ENCODE measurements at places on chromosomes 5 and 9. TPM values are rescaled to one million over a fixed set of nuclear protein-coding genes. Genes with fewer than 3 reads are reported as not detected.

The CNTLN gene
- total RNA-seq = 3.5 TPM

The ARHGEF37 gene
- 13.4 TPM for total RNA-seq

The PROB1 gene
- 4.3 TPM for total RNA-seq

- peak overlapping the region; percentile 3 for H3K27ac ChIP-seq
- no peak overlapping the region for H3K4me3 ChIP-seq
- H3K4me1 ChIP-seq = peaks cover 56% of the 10 kb centered on the region
- no peak for DNase-seq
These were observed 79.1 kb downstream of the LHFPL2 start for GRCh38 chr5:78569441-78569840.

DNA sequence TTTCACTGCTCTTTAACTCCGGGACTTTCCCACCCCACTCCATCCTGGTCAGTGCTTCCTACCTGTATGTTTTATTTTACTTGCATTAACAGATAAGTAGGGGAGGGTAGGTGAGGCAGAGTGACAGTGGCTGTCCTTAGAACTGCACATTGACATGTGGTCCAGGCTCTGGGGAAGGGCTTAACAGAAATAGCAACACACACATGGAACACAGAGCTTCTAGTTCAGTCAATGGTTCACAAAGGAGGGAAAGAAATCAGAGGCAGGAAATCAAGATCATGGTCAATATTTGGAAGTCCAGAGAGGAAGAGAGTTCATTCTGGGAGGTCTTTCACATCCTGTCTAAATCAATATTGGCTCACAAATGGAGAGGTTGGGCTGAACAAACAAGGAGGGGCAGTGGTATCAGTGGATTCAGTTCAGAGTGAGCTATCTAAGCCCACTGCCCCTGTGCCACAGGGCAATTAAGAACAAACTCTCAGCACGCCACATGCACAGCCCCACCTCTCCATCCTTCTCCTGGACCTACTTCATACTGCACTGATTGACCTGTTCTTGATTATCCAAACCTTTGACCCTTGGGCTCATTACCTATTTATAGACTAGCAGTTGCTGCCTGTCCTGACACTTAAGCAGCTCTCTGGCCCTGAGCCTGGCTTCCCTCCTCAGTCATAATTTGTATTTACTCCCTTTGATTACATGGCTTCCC is 6.2 kb upstream of the VPS13A start:
- H3K4me1 ChIP-seq = no peaks in the 10 kb centered on the region
- no peaks in the 10 kb centered on the region for H3K36me3 ChIP-seq
- no peak overlapping the region for H3K4me3 ChIP-seq
- H3K27ac ChIP-seq = no peak overlapping the region
- no peak for DNase-seq
- no peaks in the 10 kb centered on the region for H3K27me3 ChIP-seq

- no peak for DNase-seq
- H3K27me3 ChIP-seq = no peaks in the 10 kb centered on the region
- H3K4me1 ChIP-seq = no peaks in the 10 kb centered on the region
- no peak overlapping the region for H3K27ac ChIP-seq
These were observed 264.3 kb upstream of the KCNN2 start for GRCh38 chr5:114097570-114097969.

GRCh38 chr9:84667571-84668195 is 1.8 kb upstream of the NTRK2 start:
- H3K4me3 ChIP-seq = peak overlapping the region; percentile 77
- H3K27ac ChIP-seq = no peak overlapping the region
- no peaks in the 10 kb centered on the region for H3K27me3 ChIP-seq
- H3K36me3 ChIP-seq = no peaks in the 10 kb centered on the region

DNA sequence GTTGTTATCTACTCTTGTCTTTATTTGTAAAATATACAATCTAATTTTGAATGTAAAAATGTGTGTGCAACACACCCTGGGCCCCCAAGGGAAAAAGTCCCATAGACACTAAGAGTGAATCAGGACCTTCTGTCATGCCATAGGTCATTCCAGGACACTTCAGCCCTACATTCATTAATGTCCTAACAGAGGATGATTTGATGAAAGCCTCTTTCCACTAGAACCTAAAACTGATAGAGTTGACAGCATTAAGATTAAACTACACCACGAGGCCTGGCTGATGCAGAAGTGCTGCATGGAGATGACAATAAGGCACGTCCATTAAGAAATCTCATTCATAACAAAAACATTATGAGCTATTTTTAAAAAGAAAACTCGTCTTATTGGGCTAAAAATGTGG is 46.2 kb downstream of the FRMD3 start:
- no peaks in the 10 kb centered on the region for H3K36me3 ChIP-seq
- no peaks in the 10 kb centered on the region for H3K27me3 ChIP-seq
- H3K4me3 ChIP-seq = no peak overlapping the region
- H3K4me1 ChIP-seq = no peaks in the 10 kb centered on the region
- no peak overlapping the region for H3K27ac ChIP-seq
